ENCODE measurements at places on chromosomes 2 and 18. TPM values are rescaled to one million over a fixed set of nuclear protein-coding genes. Genes with fewer than 3 reads are reported as not detected.

IL36A gene
- total RNA-seq, result not detected

DNA sequence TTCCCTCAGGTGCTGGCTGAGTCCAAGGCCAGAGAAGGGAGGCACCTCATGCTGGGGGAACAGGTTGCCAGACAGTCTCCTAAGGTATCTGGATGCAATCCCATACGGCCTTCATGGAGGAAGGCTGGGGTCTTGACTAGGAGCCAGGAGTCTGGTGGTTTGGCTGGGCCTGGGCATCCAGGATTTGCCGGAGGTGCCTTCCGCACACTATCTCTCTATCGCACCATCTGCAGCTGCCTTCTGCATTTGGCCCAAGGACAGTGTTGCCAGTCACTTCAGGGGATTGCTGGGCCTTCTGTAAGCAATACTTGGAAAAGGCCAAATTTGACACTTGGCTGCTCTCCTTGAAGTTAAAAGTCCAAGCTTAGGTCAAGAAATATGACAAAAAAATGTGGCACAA, 327.2 kb downstream of the EN1 start:
- DNase-seq, result no peak

RHOB gene
- total RNA-seq, result 62.9 TPM

DIPK1C gene
- total RNA-seq, result not detected
